ENCODE measurements at places on chromosomes 7 and 10.

DNA sequence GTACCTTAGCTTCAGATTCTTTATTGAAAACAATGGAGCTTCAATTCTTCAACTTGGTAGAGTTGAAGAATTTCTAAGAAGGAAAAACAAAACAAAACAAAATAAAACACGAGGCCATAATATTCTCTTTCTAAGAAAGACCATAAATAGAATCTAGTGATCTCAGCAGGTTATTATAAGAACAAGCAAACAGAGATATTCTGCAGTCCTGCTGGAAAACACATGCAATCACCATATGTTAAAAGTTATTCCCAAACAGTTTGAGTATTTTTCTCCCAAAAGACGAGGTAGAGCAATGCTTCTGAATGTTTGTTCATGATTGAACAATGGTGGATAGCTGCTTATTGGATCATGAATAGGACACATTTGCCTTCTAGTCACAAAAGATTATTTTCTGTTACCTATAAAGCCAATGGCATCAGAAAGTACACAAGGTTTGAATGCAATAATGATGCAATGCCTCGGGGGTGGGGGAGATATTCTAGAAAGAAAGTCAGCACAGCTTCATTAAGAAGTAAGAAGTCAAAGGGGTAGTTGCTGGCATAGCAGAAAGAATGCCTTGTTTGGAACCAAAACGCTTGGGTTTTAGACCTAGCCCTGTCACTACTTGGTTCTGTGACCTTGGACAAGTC is 59.3 kb downstream of the CREB3L2 start:
- DNase-seq: no peak

- DNase-seq: no peak
Measured at GRCh38 chr10:1499359-1499957, 237.9 kb downstream of the ADARB2 start.

GRCh38 chr7:131844369-131844768 is 287.9 kb upstream of the PODXL start:
- no peak for DNase-seq

DNA sequence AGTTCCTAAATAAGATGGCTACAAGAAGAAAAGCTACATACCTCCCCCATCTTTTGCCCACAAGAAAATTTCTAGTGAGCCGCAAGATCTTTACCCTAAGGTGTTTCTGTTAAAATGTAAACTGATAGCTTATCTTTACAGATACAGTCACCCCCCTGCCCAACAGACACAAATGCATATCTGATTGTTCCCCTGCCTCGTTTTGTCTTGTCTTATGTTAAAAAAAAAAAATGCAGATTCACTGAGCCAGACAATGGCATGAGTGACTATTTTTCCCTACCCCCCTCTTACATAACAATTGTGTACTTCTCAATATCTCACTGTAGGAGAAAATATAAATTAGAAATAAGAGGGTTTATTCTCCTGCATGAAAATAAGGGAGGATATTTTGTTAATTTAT is 8.5 kb downstream of the ZNF138 start:
- DNase-seq: no peak

DNA sequence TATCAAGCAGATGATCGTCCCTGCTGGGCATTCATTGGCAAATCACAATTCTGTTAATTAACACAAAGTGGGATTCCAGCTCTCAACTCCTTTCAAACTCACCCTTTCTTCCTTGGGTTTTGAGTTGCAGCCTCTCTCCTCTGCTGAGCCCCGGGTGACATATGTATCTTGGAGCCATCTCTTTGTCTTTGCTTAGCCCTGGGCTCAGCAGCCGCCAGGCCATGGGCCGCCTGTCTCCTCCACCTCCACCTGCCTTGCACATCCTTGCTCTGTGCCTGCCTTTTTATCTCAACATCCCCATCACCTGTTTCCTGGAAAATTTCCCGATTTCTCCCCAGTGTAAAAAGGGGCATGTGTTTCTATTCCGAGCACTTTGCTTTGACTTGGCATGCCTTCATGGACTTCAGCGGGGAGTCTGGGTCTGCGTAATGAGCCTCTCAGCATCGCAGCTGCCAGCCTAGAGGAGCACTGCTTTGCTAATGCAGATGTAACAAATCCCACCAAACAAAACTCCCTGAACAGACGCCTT is 141.3 kb upstream of the AGK start:
- no peak for DNase-seq

GRCh38 chr7:128701062-128701785 is 29.1 kb downstream of the GARIN1A start:
- DNase-seq: no peak

GRCh38 chr10:62000726-62001125 is 99.2 kb downstream of the ARID5B start:
- no peak for DNase-seq

GRCh38 chr7:134844200-134844599 is 64.8 kb downstream of the CALD1 start:
- no peak for DNase-seq

DNA sequence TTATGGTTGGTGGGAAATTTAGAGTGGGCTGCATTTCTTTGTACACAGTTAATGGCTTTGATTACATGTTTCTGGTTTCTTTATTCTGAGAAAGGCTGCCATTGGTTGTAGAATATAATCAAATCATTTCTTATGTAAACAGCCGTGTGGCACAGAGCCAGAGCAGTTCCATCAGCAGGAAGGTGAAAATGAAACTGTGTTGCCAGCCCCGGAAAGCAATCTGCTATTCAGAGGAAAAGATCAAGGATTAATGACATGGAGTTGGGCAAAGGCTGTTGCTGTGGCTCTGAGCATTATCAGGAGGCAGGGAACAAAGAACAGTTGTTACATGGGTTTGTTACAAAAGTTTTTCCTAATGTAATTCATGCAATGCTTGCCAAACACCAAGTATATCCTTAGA is 74.2 kb upstream of the ZNF716 start:
- no peak for DNase-seq

DNA sequence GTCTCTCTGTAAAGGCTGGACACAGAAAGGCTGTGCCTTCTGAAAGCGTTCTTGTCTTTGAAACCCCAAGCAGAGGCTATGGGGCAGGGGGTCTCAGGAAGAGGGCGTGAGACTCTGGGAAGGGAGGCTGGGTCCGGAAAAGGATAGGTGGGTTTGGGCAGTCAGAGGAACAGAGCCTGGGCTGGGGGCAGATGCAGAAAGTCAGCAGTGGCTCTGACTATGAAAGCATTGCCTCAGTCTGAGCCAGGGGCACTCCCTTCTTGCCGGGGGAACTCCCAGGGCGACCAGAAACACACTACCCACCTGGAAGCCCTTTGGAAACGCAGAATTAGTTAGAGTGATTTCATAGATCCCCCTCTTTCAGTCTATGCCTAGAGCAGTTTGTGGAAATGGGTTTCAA is 72.0 kb downstream of the VWA2 start:
- no peak for DNase-seq

DNA sequence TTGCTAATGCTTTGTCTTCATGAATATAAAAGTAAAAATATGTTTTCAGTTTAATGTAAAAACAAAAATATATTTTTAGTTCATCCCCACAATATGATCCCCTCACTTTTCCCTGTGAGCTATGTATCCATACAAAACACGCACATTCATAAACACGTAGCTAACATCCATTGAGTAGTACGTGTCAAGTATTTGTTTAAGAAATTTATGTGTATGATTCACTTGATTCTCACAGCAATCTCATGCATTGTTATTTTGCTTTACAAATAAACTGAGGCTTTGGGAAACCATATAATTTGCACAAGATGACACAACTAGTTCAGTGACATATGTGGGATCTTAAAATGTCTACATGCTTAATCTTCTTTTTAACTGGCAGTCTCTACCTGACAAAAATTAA is 329.6 kb upstream of the SEMA3C start:
- DNase-seq: no peak

GRCh38 chr7:87204933-87205332 is 14.6 kb downstream of the TMEM243 start:
- DNase-seq: no peak

DNA sequence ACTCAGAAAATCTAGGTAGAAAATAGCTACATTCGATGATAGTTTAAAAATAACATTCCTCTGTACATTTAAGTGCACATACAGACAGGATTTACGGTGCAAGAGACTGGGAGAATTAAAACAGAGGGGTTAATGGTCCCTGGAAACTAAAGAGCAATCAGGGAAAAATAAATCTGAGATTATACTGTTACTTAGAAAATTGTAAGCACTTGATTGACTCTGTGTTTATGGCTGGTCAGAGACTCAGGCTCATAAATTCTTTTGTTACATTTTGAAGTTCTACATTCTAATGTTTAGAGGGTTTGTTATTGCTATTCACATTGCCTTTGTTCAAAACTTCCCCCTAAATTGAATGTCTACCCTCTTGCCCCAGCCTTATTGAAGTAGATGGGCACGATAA is 54.4 kb downstream of the CDCA7L start:
- no peak for DNase-seq

DNA sequence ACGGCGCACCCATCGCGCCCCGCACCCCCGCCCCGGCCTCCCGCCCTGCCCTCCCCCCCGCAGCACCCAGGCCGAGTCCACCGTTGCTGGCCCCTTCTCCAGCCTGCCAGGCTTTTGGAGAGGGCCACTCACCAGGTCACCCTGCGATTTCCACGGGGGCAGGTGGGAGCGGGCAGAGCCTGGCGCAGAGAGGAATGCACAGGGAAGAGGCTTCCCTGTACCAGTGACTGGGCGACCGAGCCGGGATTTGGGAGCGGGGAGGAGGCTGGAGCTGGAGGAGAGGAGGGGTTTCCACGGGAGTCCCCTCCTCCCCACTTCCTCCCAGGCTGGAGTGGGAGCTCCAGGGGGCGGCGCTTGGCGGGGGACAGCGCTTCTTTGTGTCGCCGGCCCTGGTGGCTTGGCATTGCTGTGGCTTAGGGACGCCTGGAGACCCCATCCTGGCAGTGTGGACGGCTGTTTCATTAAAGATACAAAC is 19.3 kb downstream of the TCAF1 start:
- no peak for DNase-seq

GRCh38 chr7:116395141-116395791 is 104.3 kb upstream of the CAV2 start:
- no peak for DNase-seq

GRCh38 chr7:157652954-157653826 is 316.4 kb downstream of the DNAJB6 start:
- DNase-seq: no peak

GRCh38 chr10:100182281-100182680 is 3.5 kb downstream of the ERLIN1 start:
- DNase-seq: no peak

DNA sequence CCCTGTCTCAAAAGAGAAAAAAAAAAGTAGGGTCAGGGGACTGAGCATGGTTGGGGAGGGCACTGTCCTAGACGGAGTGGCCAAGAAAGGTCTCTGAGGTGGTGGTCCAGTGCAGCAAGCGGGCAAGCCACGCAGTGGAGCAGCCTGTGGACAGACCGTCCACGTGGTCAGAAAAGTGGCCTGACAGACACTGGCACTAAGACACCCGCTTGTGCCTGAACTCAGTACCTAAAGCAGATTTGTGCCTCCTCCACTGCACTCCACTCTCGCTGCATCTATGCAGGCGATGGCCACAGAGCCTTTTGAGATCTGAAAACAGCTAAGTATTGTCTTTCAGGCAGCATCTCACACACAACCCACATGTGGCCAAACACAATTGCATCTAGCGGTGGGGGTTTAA is 8.8 kb downstream of the ASB10 start:
- no peak for DNase-seq

DNA sequence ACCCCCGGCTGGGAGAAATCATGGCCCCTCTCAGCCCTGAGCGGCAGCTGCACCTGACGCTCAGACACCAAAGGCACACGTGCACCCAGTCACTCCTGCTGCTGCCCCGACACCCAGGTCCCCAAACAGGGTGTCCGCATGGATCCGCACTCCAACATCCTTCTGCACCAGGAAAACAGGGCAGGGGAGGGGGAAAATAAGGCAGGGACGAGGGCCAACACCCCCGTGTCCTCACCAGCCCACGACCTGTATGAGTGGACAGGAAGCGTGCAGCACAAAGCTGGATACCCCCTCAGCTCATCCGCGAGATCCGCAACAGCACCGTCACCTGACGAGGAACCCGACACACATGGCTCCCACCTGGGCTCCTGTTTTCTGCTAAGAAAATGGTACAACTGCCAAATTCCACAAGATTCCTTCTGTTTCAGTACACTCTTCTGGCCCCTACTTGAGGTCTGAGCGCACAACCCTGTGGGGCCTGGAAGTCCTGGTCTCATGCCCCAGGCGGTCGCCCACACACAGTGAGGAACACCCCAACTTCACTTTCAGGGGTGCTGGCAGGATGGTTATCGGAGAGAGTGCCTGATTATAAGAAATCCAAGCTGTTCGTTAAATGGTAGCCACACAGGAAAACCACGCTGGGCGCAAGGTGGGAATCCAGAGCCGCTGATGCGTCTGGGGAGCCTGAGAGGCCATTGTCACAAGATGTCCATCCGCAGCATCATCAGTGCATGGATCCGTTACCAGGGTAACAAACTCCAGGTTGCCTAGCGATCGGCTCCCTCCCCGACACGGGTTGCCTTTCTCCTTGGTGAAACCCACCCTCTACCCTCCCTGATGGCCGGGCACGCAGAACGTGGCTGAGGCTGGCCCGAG is 63.6 kb downstream of the ZRANB1 start:
- no peak for DNase-seq

DNA sequence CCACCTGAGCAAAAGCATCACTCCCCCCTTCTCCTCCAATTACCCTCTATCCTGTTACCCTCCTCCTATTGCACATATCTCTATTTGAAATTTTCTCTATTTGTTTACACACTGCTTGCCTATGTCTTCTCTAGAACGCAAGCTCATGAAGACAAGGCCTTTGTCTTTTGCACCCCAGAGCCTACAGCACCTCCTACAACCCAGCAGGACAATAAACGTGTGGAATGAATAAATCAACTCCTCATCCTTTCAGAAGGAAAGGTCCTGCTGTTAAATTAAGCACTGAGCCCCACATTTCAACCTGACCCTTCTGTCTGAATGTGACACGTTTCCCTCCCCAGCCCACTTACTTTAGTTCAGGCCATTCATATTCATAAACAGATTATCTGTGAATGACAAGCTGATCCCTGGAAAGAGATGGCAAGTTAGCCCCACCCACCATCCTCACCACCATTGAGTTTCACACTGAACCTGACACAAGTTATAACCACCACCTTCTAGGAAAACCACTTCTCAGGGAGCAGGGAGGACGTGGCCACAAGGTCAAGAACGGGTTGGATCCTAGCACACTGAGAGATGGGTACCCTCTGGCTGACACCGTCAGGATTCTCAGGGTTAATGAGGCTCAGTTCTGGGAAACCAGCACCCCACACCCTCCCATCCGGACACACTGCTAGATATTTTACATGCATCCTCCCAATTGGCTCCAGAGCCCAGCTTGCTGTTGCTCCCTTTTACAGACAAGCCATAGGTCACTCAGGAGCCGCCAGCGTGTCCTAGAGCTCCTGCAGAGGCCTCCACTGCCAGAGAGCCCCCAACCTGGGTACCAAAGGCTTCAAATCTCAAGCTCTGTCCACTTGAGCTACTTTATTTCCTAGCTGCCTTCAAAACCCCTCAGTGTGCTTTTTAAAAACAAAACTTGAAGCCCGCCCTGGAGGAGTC is 934 bp downstream of the PRTFDC1 start:
- peak; percentile 8 for DNase-seq

GRCh38 chr10:133452453-133452852 is 1.3 kb upstream of the SCART1 start:
- no peak for DNase-seq

- no peak for DNase-seq
Measured at GRCh38 chr10:767211-767610, 77.7 kb upstream of the DIP2C start.

GRCh38 chr10:85433248-85433647 is 933.3 kb downstream of the GRID1 start:
- no peak for DNase-seq
